Bone marrow (tissue), 2 donors: ENCODE measurements at places on chromosomes 2 and 18.

DNA sequence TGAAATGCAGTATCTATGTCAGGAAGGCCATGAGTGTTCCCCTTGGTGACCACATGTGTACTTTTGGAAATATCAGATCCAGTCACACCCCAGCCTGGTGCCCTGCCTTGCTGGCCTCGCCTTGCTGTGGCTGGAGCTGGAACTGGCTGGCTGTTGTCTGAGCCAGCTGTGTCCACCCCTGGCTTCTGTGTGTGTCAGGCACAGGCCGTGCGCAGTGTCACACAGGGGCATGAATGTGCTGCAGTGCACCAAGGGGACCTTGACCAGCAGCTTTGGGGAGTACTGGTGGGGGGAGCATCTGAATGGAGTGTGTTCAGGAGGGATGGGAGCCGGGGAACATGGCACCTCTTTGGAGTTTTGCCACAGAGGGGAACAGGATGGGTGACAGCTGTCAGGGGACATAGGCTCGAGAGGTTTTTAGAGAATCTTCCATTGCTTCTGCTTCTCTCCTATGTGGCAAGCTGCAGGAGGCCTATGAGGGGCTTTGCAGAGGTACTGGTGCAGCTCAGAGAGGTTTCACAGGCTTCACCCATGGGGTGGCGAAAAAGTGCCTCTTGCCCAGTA lies 44.7 kb upstream of the FAHD2A start:
- DNase-seq = no peak

- no peak for DNase-seq
These were observed 39.2 kb upstream of the MRPL19 start for GRCh38 chr2:75607400-75607798.

GRCh38 chr2:21544392-21544791 lies 420.6 kb downstream of the TDRD15 start:
- no peak for DNase-seq

- DNase-seq = no peak
These were observed 46.0 kb upstream of the MBP start for GRCh38 chr18:77178559-77178958.

DNA sequence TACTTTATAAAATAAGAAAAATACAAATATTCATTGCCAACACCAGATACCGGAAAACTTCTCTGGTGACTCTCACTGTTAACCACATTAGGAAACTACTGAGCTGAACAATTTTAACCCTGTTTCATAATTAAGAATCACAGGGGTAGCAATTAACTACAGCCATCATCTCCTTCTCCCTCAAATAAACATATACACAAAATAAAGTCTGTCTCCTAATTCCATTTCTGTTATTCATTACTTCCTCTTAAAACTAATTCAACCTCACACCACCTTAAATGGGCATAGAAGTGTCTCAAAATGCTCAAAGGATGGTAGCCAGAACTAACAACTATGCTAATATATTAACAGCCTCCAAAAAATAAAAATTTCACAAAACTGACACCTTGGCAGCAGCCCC lies 60.7 kb downstream of the ACVR1 start:
- no peak for DNase-seq

DNA sequence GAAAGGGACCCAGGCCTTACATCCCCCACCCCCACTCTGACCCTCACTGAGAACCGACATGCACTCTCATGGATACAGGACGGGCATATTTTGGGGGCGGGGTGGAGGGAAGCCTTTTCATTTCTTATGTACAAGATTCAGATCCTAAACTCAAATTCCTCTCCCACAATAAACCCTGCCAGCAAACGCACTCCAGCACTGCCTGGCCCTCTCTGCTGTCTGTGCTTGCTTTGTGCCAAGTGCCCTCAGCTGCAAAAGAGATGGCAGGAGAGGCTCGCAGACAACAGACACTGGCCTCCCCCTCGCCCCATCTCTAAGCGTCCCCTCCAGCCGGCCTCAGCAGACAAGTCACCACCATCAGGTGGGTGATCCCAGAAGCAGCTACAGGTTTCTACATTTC lies 42.4 kb downstream of the FAM168B start:
- DNase-seq = no peak

GRCh38 chr2:203739351-203739750 lies 32.9 kb downstream of the CD28 start:
- DNase-seq = no peak

GRCh38 chr2:83650898-83651297 lies 808.2 kb downstream of the SUCLG1 start:
- DNase-seq = no peak

DNA sequence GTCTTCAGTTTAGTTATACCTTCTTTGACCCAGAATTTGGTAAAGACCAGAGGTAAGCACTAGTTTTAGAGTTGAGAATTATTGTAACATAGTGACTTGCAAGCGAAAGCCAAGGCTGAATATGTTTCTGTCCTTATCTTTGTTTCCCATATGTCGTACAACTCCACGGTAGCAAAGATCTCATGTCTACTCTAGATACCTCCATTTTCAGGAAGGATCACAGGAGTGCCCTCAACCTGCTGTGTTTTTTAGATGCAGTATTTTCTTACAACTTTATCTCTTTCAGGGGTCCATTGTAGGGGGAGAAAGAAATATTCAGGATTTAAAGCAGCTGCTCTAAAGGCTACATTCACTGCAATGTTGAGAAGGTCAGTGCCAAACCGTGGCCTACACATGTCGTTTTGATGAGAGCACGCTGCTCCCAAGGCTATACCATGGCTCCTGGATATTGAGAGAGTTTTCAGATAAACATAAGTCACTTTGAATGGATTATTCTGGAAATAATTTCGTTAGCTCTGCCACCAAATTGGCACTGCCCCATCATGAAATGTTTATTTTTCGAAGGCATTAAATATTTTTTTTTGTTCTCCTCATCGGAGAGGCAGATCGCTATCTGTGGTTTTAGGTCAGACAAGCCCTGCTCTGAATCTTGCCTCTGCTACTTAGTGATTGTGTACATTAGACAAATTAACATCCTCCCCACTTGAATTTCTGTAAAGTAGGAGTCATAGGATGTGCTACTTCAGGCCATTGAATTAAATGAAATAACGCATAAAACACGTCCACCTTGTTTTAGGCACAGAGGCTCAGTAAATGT lies 2.1 kb downstream of the RHBDD1 start:
- DNase-seq = no peak

DNA sequence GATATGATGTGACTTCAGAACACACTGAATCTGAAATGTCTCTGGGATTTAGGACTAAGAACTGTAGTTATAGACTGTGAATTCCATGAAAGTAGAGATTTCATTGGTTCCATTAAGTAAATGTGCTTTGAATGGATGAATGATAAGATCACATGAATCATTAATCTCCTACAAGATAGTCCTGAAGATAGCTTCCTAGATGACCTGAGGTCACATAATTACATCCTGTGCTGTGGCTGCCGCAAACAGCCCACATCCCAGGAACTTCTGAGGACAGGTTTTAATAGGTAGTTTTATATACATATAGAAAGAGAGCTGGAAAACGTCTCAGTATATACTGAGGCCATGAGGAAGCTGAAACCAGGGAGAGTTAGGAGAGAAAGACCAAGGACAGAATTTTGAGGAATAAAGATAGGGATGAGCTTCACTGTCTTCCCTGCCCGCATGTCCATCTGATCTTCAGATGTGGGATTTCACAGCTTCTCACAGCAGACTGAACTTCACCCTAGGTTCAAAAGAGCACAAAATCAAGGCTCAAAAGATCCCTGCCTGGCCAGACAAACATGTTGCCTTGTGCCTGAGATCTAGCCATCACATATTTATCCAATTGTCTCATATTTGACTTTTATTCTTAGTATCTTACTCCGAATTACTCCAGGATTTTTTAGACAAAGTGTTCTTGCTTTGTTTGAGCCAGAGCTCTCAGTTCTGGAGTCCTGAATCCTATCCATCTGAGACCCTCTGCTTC lies 188.2 kb downstream of the IRS1 start:
- DNase-seq = no peak

DNA sequence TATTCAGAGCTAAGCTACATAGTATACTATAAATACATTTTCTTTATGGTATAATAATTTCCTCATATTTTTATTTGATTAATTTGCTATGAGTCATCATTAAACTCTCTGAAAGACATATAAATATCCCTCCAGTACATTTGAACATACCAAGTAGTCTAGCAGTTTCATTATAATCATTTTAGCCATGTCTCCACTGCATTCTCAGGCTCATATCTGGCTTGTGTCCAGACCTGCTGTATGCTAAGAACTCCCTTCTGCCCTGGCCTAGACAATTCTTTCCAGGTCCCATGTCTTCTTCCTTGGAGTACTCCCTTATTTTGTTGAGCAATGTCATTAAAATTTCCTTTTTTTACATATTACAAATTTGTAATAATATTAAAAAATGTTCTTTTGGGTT lies 16.6 kb upstream of the DYNC1I2 start:
- no peak for DNase-seq
